ENCODE measurements at places on chromosomes 2 and 18.

GRCh38 chr2:70425682-70426301 is 123.9 kb upstream of the FAM136A start:
- DNase-seq: no peak

DNA sequence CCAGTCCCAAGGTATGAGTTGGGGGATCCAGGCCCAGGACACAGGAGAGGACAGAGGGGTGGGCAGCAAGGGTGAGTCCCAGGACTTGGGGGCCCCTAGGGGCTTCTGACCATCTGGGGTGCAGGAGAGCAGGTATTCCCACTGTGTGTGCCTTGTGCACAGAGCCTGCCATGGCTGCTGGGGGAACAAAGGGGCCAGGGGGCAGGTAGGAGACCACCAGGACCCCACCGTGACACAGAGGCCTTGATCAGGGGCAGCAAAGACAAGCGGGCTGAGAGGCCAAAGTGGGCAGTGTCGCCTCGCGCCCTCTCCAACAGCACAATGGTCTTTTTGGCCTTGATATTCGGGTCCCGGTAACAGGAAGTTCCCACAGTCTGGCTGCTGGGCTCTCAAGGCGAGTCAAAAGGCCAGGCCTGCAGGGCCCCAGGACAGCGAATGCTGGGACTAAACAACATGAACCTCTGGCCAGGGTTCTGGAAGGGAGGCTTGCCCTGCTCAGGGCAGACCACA is 12.3 kb upstream of the GPR17 start:
- no peak for DNase-seq

DNA sequence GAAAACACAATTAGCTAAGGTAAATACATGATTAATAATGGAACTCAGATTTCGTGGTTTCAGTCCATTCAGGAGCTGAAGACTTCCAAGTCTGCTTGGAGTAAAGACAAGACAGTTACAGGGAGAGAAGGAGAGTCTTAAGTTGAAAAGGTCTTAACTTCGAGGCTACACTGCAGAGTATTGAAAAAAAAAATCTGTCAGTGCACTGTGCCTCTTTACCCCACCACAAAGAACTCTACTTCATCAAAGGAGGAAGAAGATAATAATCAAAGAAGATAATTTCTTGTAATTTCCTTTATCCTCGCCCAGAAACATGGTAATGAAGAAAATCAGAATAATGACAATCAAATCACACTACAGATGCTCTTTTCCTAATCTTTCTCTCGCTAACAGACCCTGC is 75.4 kb downstream of the MEMO1 start:
- DNase-seq: no peak

- no peak for DNase-seq
Observed at GRCh38 chr2:9803023-9803805, 40.1 kb upstream of the TAF1B start.

DNA sequence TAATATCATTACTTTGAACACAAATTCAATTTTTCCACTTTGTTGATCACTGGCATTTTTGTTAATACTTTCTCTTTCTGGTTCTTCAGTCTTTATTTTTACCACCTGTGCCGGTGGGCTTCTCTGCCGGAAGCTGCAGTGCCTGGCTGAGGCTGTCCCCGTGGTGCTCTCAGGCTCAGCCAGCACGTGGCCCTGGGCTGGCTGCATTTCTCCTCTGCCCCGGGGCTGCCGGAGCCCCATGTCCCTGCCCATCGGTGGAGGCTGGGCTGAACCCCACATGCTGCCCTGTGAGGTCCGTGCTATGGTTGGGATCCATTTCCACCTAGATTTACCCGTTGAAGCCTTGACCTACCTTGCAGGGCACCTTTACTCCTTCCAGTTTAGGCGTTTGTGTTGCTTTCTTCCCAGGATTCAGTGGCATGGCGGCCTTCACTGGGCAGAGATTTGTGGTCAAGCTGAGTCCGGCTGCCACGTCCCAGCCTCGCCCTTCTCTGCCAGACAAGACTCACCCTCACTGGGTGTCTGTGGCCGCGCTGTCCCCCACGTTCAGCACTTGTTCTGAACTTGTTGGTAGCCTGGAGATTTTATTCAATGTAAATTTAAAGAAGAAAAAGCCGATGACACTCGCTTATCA is 12.8 kb upstream of the TMEM18 start:
- DNase-seq: no peak

DNA sequence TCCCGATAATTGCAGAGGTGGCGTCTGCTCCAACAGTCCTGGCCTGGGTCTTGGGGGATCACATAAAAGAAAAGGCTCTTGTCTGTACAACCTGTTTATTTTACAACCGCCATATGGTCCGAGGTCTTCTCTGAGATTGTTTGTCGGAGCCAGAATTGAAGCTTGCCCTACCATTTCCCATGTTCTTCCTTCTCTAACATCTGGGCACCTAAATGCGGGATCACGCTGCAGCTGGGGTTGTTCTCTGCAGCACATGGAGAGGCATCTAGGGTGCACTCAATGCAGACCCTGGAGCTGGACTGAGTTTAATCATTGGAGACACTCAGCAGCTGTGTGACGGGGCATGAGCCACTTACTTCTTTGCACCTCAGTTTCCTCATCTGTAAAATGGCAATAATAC is 107.7 kb downstream of the ACKR3 start:
- no peak for DNase-seq

GRCh38 chr2:103123516-103123915 is 361.7 kb downstream of the TMEM182 start:
- no peak for DNase-seq

DNA sequence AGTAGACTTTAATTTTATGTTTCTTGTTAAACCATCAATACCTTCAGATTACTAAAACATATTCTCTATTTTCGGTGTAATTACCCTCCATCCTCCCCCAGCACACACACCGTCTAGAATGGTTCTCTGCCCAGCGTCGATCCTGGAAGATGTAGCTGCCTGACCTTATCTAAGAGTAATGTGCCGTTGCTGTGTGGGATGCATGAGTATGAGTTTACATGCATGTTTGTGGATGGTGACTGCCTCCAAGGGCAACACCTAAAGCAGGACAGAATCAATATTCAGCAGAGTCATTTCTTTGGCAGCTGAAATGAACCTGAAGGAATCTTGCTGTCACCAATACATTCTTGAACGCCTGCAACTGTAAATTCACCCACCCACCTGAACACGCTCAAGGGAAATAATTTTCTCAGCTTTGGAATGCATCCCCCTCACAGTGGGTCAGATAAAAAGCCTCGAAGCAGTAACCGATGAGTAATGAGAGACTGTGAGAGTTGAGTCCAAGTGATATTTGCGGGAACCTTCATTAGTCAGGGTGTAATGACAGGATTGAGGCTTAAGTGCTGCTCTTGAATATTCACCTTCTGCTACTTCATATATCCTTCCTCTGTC is 155.8 kb upstream of the RND3 start:
- no peak for DNase-seq

DNA sequence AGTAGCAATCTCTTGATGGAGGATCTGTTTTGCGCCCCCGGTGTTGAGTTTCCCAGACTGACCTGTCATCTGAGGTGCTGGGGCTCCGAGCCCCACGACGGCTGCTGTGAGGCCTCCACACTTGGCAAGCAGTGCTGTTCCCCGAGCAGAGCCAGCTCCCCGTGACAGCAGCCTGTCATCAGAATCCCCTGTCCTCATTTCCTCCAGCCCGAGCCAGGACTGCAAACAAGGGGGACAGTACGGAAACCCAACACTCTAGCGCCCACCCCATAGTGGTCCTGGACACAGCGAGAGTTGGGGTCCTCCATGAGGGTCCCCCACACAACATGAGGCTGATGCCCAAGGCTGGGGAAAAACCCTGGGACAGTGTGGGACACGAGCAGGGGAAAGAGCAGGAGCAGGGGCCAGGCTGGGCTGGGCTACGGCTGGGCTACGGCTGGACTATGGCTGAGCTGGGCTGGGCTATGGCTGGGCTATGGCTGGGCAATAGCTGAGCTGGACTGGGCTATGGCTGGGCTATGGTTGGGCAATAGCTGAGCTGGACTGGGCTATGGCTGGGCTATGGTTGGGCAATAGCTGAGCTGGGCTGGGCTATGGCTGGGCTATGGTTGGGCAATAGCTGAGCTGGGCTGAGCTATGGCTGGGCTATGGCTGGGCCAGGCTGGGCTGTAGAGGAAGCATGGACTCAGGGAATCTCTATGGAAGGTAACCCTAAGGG is 1.5 kb upstream of the KLHL30 start:
- DNase-seq: no peak

DNA sequence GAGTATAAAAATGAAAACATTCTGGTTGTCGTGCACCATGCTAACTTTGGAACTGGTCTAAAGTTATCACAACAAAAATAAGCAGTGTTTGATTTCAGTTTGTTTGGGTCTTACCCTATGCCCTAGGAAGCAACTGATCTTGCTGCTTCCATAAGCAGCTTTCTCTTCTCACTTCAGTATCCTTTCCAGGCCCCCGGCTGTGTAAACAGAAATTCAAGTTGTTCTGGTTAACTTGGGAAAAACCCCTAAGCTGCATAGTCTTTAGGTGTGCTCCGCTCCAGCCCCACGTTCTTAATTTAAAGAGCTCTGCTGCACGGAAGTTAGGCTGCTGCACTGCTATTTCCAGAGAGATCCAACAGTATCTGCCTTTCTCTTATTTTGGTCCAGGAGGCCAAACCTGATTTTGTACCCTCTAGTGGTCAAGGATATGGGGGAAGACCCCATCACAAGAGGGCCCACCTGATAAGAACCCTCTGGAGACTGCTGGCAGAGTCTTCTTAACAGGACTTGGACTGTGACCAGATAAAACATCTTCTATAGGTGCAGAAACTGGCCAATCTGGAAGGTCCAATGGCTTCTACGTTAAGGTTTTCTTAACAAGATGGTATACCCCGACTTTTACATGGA is 69.1 kb downstream of the FEZ2 start:
- no peak for DNase-seq

Data from COR-L47 (cell line).